ENCODE measurements at places on chromosomes 3 and 15.
A peak's percentile ranks its signal among the peaks of the same experiment; 100 is the strongest.

- no peak for DNase-seq
Observed at GRCh38 chr3:39220407-39221140, 28.2 kb upstream of the XIRP1 start.

DNA sequence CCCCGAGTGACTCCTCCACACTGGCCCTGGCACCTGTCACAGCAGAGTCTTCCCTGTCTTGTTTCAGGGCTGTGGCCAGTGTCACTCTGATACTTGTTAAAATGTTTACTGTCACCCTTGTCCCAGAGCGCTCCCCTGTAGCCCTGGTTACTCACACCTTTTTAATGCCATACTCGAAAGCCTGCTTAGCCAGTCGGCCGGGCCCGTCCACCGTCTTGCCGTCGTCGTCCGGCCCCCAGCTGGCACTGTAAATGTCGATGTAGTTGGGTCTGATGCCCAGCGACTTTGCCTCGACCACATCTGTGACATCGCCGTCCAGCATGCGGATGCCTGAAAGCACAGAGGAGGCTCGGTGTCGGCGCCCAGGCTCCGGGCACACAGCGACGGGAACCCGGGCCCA lies 91.3 kb downstream of the PCSK6 start:
- DNase-seq: no peak

DNA sequence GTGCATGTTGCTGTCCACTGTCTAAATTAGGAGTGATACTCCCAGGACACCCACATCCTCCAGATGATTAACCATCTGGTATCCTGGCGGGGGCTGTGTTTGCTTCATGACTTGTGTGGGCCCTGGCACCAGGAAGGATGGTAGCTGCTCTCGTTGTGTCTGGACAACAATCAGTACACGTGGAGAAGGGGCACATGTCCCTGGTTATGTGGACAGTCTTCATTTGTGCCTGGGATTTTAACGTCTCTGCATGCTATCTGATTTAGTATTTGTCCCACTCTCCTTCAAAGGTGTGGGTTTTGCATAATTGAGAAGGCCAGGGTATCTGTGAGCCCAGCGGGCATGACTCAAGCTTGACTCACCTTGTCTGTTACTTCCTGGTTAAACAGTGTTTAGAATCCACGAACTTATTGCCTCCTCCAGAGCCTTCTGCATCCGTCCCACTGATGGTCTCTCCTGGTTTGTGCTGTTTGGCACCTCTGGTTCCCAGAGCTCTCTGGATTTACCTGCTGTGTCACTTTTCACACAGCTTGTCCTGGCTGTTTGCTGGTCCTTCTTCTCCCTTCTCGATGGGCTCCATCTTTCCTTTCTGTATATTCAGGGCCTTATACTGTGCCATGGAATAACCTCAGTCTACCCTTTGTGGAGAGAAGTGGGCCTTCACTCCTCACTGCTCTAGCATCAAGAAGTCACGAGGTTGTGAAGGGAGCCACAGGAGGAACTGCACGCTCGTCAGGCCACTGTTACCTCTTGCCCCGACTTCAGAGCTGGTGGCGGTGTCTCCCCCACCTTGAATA lies 32.5 kb downstream of the ARNT2 start:
- no peak for DNase-seq

GRCh38 chr15:69303337-69304181 lies 4.8 kb downstream of the PAQR5 start:
- DNase-seq: no peak

DNA sequence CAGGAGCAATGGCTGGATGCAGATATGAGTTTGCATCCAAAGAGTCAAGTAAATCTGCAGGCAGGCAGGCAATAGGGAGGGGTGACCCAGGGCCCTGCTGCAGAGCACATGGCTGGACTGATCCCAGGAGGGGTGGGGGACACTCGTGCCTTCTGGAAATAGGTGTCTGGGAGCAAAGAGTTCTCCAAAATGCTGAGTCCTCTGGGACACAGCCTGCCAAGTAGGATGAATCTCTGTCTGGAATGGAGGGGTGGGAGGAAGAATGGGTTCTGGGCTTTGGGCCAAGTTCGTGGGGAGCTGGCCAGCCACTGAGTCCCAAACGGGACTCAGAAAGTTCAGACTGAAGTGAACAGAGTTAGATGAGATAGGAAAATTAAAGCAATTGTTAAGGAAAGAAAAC lies 214.5 kb downstream of the MTHFS start:
- DNase-seq: peak; percentile 3

GRCh38 chr3:113261626-113262303 lies 50.4 kb downstream of the BOC start:
- no peak for DNase-seq

DNA sequence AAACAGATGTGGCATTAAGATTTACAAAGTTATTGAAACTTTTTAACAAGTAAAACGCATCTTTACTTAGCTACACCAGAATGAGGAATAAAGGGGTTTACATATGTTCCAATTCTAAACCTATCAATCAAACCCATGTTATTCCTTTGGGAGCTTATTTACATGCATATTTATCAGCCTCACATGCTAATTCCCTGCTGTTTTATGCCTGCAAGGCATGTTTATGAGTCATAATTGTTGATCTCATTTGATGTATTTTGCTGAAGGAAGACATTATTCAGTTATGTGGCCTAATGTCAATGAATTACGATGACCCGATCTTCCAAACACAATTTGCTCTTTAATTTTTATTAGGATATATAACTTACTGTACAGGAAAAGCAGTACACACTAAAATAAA lies 272.9 kb downstream of the TBC1D5 start:
- peak; percentile 14 for DNase-seq

Data from renal pelvis (tissue), 12 donors.